AG08395 (cell line): ENCODE measurements at places on chromosomes 16 and 17.

DNA sequence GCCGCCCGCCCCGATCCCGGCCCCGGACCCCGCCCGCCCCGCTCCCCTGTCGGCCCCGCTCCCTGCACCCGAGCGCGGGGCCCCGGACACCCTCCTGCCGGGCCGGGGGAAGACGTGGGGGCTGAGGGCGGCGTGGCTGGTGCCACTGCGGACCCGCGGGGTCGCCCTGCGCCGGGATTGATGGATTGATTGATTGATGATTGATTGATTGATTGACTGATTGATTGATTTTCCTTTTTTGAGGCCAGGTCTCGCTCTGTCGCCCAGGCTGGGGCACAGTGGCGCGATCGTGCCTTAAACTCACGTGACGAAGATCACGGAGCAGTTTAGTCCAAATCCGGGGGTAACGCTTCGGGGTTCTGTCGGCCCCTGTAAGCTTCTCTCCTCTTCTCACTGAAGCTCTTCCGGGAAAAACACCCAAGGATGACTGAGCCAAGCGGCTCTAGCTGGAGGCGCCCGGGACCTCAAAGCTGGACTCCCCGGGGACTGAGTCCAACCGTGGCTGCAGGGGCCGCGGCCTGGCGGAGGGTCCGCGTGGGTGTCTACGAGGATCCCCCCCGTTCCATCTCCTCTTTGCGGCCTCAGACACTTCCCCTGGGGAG lies 40.2 kb upstream of the BHLHA9 start:
- DNase-seq, result no peak

GRCh38 chr17:17125136-17126084 lies 80.7 kb downstream of the PLD6 start:
- no peak for DNase-seq

GRCh38 chr16:28093385-28093725 lies 29.8 kb upstream of the GSG1L start:
- no peak for DNase-seq

DNA sequence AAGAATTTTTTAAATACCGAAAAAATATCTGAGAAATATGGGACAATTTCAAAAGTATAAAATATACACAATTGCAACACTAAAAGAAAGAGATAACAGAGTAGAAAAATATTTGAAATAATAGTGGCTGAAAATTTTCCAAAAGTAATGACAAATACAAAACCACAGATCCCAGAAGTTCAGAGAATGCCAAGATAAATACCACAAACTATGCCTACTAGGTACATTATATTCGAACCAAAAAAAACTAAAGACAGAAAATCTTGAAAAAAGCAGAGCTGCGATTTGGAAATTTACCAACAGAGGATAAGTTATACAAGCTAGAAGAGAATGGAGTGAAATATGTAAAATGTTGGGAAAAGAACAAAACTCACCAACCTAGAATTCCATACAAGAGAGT lies 191.3 kb upstream of the ELAC2 start:
- no peak for DNase-seq

DNA sequence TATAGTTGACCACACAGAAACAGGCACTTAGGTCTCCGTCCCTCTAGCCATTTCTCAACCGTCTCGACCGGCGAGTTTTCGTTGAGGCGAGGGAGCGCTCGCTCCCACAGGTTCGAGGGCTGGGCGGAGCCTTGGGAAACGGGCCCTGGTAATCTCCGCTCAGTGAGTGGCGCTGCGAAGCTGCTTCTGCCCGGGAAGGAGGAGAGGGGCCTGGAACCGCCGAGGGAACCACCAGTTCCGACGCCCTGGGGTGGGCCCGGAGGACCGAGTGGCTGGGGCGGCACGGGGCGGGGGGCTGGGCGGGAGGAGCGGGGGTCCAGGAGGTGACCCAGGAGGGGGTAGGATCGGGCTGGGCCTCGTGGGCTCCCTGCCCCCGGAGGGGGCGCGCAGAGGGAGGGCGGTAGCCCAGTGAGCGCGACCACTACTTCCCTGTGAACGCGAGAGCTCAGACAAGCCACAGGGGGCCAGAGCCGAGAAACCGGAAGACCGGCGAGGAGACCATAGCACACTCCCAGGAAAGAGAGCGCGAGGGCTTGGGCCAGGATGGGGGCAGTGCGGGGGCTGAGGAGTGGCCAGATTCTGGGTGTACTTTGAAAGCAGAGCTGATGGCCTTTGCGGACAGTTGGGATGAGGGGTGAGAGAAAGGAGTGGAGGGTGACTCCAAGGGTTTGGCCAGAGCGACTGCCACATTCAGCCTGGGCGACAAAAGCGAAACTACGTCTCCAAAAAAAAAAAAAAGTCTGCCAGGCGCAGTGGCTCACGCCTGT lies 29.9 kb upstream of the ARL4D start:
- peak; percentile 66 for DNase-seq

- DNase-seq, result no peak
These were observed 28.5 kb downstream of the IQCK start for GRCh38 chr16:19746561-19746960.

DNA sequence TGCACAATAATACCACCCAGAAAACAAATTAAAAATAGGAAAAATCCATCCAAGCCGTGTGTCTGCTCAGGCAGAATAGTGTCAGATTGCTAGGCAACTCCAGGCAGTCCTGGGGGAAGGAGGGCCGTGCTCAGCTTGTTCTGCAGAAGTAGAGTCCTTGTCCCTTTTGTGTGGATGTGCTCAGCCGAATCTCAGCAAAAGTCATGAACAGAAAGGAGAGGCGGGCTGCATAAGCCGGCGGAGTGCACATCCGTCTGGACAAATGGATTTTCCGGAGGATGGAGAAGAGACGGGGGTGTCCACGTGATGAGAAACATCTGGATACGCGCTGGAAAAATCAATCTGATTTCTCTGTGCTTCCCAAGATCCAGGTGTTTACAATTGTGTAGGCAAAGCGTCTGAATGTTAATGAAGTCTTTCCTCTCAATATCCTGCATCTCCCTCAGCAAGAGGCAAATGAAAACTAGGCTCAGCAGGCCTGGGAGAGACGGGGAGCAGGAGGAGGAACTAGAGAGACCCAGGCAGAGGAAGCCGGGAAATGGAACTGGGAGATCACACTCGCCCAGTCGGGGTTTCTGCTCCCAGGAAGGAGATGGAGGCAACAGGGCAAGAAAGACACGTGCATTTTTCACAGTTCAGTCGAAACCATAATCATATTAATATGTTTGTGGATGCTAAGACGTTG lies 7.7 kb upstream of the RBFOX3 start:
- no peak for DNase-seq

DNA sequence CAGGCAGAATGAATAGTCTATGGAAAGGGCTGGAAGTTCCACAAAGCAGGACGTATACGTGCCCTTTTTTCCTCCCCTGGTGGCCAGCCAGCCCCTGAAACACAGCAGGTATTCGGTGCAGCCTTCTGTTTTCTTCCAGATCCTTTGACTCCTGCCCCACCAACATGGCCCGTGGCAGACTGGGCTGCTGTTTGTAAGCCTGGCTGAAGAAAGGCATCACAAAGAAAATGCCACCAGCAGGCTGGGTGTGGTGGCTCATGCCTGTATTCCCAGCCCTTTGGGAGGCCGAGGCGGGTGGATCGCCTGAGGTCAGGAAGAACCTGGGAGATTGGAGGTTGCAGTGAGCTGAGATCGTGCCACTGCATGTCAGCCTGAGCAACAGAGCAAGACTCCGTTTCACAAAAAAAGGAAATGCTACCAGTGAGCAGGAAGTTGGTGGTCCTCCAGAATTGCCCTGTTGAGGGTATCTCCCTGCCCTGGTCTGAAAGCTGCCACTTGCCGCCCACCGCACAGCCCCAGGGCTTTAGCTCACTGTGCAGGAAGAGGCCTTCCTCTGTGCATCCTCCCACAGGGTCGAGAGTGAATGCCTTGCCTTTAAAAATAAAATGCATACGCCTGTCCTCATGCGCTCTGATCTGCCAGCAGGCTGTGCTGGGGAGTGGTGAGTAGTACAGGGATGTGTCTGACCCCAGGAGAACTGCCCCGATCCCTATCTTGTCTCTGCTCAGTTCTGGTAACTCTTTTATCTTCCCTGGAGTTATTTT lies 587.7 kb downstream of the MAF start:
- no peak for DNase-seq

GRCh38 chr17:58318065-58318481 lies 10.5 kb downstream of the TSPOAP1 start:
- no peak for DNase-seq

- DNase-seq, result no peak
These were observed 105.1 kb downstream of the SDK2 start for GRCh38 chr17:73539166-73539565.

GRCh38 chr17:55200904-55201303 lies 63.9 kb upstream of the HLF start:
- no peak for DNase-seq

- peak; percentile 51 for DNase-seq
These were observed 2.0 kb downstream of the TBC1D10B start for GRCh38 chr16:30368122-30368791.

DNA sequence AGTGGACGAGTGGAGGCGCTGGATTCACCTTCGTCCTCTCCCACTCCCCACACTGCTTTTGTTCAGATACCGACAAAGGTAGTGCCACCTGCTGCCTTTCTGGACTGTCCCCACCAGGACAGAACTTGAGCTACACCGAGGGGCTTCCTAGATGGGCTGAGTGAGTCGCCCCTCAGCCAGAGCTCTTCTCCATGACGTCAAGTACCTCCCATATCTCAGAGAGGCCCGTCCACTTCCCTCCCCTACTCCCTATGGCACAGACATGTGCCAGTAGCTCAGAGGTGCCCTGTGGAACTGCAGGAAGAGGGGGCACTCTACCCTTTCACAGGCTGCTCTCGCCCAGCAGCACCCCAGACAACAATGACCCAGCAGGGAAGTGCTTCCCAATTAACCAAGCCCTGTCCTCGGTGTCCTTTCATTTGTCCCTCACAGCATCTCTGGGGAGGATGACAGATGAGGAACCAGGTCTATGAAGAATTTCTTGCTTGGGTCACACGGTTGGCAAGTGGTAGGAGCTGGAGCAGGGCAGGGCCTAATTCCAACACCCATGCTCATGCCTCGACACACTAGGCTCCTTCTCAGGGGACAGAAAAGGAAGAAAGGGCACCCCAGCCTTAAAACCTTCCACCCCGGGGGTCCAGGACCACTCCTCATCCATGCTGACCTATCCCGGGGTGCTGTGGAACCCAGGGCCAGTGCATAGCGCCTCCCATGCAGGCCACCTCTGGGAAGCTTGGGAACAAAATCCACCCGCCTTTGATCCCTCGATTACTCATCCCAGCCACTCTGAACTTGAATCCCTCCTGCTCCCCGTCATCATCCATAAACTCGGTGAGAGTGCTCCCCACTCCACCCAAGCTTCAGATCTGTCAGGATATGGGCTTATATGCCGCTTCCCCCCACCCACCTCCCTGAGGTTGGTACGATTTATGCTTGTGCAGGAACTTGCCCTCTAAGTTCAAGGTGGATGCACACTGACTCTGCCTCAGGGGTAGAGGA lies 51.7 kb downstream of the WNT3 start:
- no peak for DNase-seq

GRCh38 chr16:57972306-57972705 lies 1.4 kb upstream of the CNGB1 start:
- DNase-seq, result no peak
